ENCODE measurements at places on chromosomes 6 and 20. TPM values are rescaled to one million over a fixed set of nuclear protein-coding genes. Genes with fewer than 3 reads are reported as not detected.

GRCh38 chr20:44288252-44288651, 22.8 kb downstream of the FITM2 start:
- DNase-seq = no peak

- DNase-seq = no peak
Measured at GRCh38 chr6:44152109-44152461, 6.5 kb upstream of the CAPN11 start.

GRCh38 chr6:114432400-114432799, 89.6 kb upstream of the HS3ST5 start:
- no peak for DNase-seq

GRCh38 chr6:88982720-88983119, 19.3 kb upstream of the RNGTT start:
- no peak for DNase-seq

DNA sequence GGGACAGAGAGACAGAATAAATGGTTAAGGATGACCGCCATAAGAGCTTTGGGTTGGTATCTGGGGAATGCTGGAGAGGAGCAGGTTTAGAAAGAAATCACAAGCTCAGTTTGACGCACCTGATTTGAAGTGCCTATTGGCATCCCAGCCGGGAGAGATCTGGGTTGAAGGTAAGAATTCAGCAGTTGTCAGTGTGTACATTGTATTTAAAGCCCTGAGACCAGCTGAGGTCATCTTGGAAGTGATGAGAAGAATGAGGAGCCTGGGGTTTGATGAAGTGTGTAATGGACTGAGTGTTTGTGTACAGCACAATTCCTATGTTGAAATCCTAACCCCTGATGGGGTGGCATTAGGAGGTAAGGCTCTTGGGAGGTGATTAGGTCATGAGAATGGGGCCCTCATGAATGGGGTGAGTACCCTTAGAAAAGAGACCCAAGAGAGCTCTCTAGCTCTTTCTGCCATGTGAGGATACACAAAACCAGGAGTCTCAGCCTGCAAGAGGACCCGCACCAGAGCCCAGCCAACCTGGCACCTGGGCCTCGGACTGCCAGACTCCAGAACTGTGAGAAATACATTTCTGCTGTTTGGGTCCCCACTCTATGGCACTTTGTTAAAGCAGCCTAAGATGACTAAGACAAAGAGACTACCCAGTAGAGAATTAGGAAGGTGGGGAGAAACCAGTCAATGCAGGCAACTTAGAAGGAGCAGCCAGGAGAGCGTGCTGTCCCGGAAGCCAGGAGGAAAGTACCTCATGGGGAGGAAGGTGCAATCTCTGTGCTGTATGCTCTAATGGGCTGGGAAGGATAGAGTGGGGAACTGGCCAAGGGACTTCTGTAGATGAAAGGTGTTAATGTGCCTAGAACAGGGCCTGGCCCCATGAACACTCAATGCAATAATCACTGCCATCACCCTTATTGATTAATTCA, 133.7 kb upstream of the SLC24A3 start:
- no peak for DNase-seq

- DNase-seq = no peak
Measured at GRCh38 chr6:37020381-37020780, 14.9 kb downstream of the FGD2 start.

GRCh38 chr6:87146363-87146762, 9.0 kb upstream of the ZNF292 start:
- DNase-seq = no peak

Gene ZSCAN23
- 1.7 TPM for polyA plus RNA-seq

Data from naive thymus-derived CD8-positive, alpha-beta T cell (primary cell).